ENCODE measurements at places on chromosomes 16 and 17. TPM values are rescaled to one million over a fixed set of nuclear protein-coding genes. Genes with fewer than 3 reads are reported as not detected.

The VMO1 gene
- total RNA-seq: 1.3 TPM

The ITGA2B gene
- 1.4 TPM for total RNA-seq

The SYCE1L gene
- 7.8 TPM for total RNA-seq

The CFAP97D1 gene
- total RNA-seq: not detected

The OSGIN1 gene
- 39.7 TPM for total RNA-seq

The KRT20 gene
- total RNA-seq: 0.47 TPM

The C17orf100 gene
- 2.2 TPM for total RNA-seq

The TUBB3 gene
- total RNA-seq: 205 TPM

The TBC1D26 gene
- total RNA-seq: not detected

The CDRT4 gene
- total RNA-seq: 0.66 TPM

The ITGB4 gene
- 44.5 TPM for total RNA-seq

The CYGB gene
- 0.81 TPM for total RNA-seq

The ANKRD11 gene
- 93.5 TPM for total RNA-seq

The CLEC18C gene
- total RNA-seq: 0.16 TPM

The PRSS36 gene
- total RNA-seq: 0.91 TPM

The NOTUM gene
- total RNA-seq: 0.31 TPM

The ZNF205 gene
- 10.9 TPM for total RNA-seq

The CCL17 gene
- total RNA-seq: not detected

The KRT9 gene
- total RNA-seq: not detected

The TPSD1 gene
- not detected for total RNA-seq

The NTN1 gene
- total RNA-seq: 0.50 TPM

The RAP1GAP2 gene
- total RNA-seq: 14.6 TPM

The CLDN9 gene
- total RNA-seq: 0.57 TPM

The KRT15 gene
- 5.0 TPM for total RNA-seq

The NUPR1 gene
- total RNA-seq: 15.5 TPM

The ACSM5 gene
- total RNA-seq: not detected

The TNP2 gene
- not detected for total RNA-seq
